Natural killer cell (primary cell): ENCODE measurements at places on chromosomes 1 and 21. TPM values are rescaled to one million over a fixed set of nuclear protein-coding genes. Genes with fewer than 3 reads are reported as not detected.

DNA sequence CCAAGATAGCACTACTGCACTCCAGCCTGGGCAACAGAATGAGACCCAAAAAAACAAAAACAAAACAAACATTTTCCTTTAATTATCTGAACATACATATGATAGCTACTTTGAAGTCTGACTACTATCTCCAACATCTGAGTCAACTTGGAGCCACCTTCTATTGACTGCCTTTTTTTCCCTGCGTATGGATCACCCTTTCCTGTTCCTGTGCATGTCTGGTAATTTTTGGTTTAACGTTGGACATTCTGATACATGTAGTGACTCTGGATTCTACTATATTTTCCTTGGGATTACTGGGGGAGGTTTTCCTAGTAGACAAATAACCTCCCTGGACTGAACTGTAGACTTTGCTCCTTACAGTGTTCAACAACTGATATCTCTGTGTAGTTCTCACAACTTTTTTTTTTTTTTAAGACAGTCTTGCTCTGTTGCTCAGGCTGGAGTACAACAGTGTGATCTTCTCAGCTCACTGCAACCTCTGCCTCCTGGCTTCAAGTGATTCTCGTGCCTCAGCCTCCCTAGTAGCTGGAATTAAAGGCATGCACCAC is 70.3 kb downstream of the KIAA0319L start:
- H3K36me3 ChIP-seq = no peaks in the 10 kb centered on the region
- H3K4me1 ChIP-seq = no peaks in the 10 kb centered on the region
- no peak overlapping the region for H3K4me3 ChIP-seq
- DNase-seq = no peak
- H3K27me3 ChIP-seq = no peaks in the 10 kb centered on the region

- H3K4me1 ChIP-seq = peaks cover 2% of the 10 kb centered on the region
- H3K36me3 ChIP-seq = peaks cover 2% of the 10 kb centered on the region
- no peak overlapping the region for H3K27ac ChIP-seq
- no peaks in the 10 kb centered on the region for H3K27me3 ChIP-seq
- H3K4me3 ChIP-seq = no peak overlapping the region
These were observed 11.0 kb downstream of the BACH1 start for GRCh38 chr21:29309703-29310102.

GRCh38 chr1:9087411-9088125 is 18.1 kb upstream of the SLC2A5 start:
- H3K4me1 ChIP-seq = peaks cover 2% of the 10 kb centered on the region
- no peaks in the 10 kb centered on the region for H3K36me3 ChIP-seq
- H3K4me3 ChIP-seq = no peak overlapping the region
- H3K27ac ChIP-seq = no peak overlapping the region

DNA sequence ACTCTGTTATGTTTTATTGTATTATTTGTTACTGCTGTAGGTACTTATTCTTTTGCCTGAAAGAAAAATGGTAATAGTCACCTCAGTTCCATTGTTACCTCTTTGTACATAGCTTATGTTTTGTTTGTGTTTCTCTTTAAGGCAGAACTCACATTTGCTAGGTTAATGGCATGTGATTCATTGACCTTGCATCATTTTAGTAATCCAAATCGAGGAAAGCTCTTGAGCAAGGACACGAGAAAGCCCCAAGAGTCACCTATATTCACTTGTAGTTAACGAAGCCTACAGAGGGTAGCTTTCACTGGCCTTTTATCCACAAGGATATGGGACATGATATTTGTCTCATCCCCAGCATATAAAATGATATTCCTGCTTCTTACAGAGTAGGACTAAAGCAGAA is 1765.2 kb downstream of the NCAM2 start:
- no peaks in the 10 kb centered on the region for H3K27me3 ChIP-seq
- H3K27ac ChIP-seq = no peak overlapping the region
- H3K36me3 ChIP-seq = no peaks in the 10 kb centered on the region
- no peak overlapping the region for H3K4me3 ChIP-seq
- no peak for DNase-seq

- H3K4me1 ChIP-seq = peaks cover 18% of the 10 kb centered on the region
- DNase-seq = no peak
- no peaks in the 10 kb centered on the region for H3K27me3 ChIP-seq
- no peak overlapping the region for H3K27ac ChIP-seq
These were observed 10.5 kb upstream of the C1orf21 start for GRCh38 chr1:184376369-184376768.

KRTAP21-2 gene
- not detected for total RNA-seq

OR2L8 gene
- total RNA-seq = not detected

C1orf226 gene
- total RNA-seq = 0.13 TPM

NLRP3 gene
- total RNA-seq = 11.7 TPM

DCST2 gene
- 0.92 TPM for total RNA-seq

KLF18 gene
- not detected for total RNA-seq
